ENCODE measurements at places on chromosomes 7 and 10.

DNA sequence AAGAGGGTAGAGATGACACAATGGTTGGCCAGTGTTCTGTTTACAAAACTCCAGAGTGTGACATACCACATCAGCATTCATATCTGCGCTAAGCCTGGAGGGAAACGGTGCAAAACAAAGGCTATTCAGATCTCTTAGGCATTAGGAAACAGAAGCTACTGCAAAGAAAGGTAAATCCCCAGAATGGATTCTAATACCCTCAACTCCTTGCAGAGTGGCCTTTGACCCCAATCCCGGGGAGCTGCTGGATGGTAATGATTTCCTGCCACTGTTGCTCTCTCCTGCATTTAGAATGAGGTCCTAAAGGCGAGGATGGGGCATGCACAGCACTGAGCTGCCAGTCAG is 65.2 kb downstream of the AOAH start:
- DNase-seq: no peak

DNA sequence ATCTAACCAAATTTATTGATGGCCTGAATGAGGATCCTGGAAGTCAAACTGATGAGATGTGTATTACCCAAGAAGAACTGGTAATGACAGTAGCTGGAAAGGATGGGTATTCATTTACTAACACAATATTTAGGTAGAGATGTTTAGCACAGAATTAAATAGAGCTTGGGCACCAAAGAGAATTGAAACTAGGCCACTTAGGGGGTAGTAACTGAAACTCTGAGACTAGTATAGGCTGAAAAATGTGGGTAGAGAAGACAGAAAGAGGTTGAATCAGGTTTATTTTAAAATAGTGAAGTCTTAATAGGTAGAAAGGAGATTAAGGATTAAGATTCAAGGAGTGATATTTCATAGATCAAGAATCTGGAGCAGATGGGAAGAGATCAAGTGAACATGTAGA is 155.8 kb downstream of the MLLT10 start:
- DNase-seq: no peak

DNA sequence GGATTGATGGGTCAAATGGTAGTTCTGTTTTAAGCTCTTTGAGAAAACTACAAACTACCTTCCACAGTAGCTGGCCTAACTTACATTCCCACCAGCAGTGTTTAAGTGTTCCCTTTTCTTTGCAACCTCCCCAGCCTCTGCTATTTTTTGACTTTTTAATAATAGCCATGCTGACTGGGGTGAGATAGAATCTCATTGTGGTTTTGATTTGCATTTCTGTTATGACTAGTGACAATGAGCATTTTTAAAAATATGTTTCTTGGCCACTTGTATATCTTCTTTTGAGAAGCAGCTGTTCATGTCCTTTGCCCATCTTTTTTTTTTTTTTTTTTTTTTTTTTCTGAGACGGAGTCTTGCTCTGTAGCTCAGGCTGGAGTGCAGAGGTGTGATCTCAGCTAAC is 155.2 kb upstream of the BMPER start:
- no peak for DNase-seq

- no peak for DNase-seq
Measured at GRCh38 chr7:28347475-28348318, 64.6 kb upstream of the CREB5 start.

DNA sequence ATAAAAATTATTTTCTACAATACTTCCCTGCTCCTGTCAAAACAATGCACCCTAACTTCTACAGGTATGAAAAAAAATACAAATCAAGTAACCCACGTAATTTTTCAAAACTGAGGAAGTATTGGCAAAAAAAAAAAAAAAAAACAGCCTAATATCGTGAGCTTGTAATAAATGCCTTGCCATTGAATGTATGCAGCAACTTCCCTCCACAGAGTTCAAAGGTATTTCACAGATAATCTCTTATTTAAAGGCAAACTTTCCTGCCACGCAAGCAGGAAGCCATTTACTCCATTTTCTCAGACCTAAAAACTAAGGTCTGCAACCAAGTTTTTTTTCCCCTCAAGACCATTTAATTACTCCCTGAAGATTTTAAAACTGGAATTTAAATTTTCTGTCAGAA is 642 bp upstream of the AGR2 start:
- no peak for DNase-seq

GRCh38 chr7:37439653-37440026 is 9.0 kb downstream of the ELMO1 start:
- DNase-seq: no peak

GRCh38 chr7:50415844-50416364 is 34.2 kb downstream of the FIGNL1 start:
- no peak for DNase-seq

- DNase-seq: no peak
Measured at GRCh38 chr10:29610876-29611647, 23.7 kb downstream of the SVIL start.

DNA sequence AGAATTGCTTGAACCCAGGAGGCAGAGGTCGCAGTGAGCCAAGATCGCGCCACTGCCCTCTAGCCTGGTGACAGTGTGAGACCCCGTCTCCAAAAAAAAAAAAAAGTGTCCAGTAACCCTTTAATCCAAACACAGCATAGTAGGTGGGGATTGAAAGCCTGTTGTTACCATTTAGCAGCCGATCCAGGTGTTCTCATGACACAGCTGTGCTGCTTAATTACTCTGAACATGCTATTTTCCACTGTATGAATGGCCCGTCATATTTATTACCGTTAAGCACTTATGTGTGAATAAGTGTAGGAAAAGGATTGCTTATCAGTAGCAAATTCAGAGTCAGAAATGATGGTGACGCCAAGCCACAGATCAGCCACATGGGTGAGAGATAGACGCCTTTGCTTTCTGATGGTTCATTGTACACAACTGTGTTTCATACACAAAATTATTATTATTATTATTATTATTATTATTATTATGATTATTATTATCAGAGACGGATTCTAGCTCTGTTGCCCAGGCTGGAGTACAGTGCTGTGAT is 11.6 kb upstream of the ORAI2 start:
- DNase-seq: no peak

DNA sequence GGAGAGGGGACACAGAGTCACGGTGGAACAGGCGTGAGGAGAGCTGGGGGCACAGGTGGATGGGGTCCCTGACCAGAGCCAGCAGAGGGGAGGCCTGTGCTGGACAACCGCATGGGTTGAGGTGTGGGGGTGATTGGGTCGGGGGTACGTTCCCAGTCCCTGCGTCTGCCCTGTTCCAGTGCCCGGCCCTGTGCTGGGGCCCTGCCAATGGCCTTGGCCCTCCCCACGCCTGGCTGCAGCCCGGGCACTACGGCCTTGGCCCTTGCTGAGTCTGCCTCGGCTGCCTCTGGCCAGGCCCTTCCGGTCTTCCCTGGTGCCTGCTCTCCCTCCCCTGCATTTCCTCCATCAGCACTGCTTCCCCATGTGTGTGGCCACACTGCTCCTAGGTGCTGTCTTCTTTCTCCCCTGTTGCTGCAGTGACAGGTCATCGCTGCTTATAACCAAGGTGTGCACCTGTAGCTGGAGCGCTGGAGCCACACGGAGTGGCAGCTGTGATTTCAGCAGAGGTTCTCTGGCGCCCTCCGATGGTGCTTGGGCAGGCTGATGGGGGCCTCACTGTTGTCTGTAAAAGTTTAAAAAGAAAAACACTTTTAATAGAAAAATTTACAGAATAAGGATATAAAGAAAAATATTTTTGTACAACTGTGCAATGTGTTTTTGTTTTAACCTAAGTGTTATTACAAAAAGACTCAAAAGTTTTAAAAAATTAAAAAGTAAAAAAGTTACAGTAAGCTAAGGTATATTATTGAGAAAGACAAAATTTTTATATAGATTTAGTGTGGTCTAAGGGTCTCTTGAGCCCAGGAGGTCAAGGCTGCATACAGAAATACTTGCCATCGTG is 45.2 kb upstream of the BHLHA15 start:
- DNase-seq: no peak

GRCh38 chr10:71285180-71285545 is 33.9 kb upstream of the SLC29A3 start:
- no peak for DNase-seq

- no peak for DNase-seq
Measured at GRCh38 chr10:101569323-101569621, 18.8 kb downstream of the POLL start.

- DNase-seq: no peak
Measured at GRCh38 chr10:97547962-97548361, 24.6 kb upstream of the ANKRD2 start.

DNA sequence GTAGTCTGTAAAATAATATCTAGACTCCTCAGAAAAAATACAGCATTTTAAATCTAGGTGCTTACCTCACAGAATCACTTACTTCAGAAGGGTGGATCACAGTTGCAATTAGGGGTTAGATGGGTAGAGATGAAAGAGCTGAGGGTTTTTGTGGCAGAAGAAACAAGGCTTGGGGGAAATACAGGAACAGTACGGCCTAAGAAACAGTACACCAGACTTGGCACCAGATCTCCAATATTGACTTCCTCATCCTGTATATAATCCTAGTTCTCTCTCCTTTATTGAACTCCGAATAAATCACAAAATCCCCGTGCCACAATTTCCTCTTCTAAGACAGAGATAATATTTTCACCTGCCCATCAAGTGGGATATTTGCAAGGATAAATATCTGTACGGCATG is 14.3 kb downstream of the CEP41 start:
- no peak for DNase-seq

DNA sequence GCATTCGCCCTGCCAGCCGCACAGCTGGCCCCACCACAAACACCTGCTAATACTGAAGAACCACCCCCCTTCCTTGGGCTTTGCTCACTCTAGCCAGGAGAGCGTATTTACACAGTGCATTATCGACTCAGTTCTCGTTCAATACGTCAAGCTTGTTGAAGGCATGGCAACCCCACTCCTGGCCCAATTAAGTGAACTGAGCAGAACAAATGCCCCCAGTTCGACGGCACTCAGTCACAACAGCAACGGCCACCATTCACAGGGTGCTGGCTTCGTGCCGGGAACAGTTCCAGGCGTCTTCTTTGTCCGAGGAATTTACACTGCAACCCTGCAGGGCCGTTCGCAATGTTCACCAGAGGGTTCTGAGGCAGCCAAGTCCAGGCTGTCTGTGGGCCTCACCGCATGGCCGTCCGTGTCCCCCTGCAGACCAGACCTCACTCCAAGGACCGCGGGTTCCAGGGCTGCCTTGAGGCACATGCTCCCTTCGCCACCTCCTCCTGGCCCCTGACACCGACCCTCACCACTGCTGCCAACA is 175.3 kb downstream of the DIP2C start:
- DNase-seq: no peak

DNA sequence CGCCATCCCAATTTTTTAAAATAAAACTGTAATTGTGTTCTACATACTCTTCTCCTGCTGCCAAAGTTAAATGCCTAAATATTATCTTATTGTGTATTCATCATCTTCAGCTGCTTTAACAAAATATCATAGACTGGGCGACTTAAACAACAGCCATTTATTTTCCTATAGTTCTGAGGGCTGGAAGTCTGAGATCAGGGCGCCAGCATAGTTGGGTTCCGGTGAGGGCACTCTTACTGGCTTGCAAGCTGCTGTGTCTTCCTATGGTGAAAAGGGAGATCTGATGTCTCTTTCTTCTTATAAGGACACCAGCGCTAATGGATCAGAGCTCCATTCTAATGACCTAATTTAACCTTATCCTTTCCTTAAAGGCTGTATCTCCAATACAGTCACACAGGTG is 30.4 kb downstream of the CSTF2T start:
- no peak for DNase-seq

DNA sequence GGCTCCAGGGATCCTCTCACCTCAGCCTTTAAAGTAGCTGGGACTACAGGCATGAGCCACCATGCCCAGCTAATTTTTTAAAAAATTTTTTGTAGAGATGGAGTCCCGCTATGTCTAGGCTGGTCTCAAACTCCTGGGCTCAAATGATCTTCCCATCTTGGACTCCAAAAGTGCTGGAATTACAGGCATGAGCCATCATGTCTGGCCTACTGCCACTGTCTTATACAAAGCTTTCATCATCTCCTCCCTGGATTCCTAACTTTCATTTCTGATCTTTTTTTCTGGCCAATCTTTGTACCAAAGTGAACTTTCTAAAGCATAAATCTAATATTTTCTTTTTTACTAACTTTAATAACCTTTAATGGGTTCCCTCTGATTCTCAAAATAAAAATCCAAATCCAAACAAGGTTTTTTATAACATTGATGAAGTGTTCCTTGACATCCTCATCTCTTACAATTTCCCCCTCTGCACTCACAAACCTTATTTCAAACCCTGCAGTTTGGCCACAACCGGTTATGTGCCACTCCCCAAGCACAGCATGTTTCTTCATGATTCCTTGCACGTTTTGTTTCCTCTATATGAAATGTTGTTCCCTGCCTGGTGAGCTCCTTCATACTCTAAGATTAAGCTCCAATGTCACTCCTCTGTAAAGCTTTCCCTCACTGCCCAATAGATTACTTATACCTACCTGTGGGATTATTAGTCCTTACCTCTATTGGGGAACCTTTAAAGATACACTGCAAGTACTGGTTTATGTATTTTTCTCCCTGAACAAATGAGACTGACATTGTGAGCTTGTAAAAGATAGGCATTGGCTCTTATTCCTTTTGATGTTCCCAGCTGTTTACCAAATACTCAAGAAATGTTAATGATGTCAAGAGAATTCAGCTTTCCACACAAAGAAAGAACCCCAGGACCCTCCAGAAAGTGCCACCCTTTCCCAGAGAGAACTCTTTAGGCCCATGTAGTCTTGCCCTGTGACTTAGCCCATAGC is 101.7 kb downstream of the HOXA1 start:
- DNase-seq: no peak

DNA sequence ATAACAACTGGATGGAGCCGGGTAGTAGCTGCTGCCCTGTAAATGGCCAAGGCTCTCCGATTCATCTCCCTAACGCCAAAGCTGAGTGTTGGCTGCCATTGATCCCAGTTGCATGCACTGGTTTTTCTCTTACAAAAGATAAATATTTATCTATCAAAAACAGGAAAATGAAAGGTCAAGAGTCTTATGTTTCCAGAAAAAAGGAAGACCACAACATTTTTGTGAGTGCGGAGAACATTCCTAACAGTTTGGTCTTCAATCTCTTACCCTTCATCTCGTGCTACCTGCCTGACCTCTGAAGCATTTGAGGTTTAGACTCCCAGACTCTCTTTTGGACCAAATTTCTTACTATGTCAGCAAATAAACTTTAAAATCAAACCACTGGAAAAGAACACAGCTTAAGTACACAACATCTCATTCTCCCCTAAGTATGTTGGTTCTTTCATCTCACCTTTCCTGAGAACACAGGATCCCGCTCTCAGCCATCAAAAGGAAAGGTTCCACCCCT is 61.6 kb downstream of the SORBS1 start:
- DNase-seq: no peak

GRCh38 chr7:51349820-51350545 is 33.4 kb upstream of the COBL start:
- DNase-seq: no peak

DNA sequence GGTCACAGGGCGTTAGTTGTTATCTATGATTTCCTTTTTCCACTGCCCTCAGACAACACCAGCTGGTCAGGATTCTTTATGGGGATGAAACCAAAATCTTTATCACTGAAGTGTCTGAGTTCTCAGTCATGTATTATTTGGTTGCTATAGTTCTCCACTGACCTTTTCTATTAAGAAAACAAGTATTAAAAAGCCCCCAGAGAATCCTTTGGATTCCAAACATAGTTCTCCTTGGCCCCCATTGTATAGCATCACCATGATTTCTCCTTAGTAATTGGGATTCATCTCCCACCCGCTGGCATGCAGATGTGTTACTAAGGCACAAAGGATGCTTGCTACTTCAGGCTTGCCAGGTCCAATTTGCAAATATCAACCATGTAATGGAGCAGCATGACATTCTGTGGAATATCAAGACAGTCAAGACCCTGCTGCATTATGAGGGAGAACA is 94.3 kb downstream of the IQUB start:
- no peak for DNase-seq

Data from stimulated activated CD4-positive, alpha-beta T cell treated with anti-CD3 and anti-CD28 coated beads, Interleukin-1b, Interleukin-23, amount 100 ng/mL, for 1 hour (primary cell).